ENCODE measurements at places on chromosomes 2 and 18.

DNA sequence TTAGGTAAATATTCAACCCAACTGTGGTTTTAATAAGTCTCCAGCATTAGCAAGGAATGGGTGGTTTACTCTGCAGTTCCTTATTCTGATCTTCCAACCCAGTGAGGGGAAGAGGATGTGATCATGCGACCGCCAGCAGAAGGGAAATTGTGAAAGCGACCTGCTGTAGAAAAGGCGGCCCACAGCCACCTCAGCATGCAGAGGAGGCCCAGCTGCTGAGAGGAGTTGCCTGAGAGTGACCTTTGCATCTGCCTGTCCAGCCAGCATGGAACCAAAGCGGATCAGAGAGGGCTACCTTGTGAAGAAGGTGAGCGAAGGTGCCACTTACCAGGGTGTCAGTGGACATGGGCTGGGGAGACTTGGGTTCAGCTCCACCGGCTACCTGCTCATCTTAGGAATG, at the start of gene PLEK:
TSS of gene PLEK (plus strand) at position 196 of the 400 bp plus-strand sequence. CDS start at position 266, 70 bp downstream.
- peak; percentile 36 for DNase-seq

DNA sequence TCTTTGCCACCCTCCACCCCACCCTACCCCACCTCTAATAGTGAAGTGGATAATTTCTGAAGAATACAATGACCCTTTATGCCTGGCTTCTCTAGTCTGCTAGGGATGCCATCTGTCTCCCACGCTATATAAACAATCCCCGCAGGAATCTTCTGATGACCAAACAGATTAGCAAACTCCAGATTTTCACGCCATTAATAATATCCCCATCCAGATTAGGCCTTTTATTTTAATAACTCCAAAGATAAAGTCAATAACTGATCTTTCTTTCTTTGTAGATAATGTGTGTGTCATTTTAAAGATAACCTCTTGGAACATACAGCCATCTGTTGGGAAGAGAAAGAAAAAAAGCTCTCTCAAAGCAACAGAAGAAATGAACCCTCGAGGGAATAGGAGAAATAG, 47.9 kb upstream of the CCDC150 start:
- DNase-seq, result no peak

GRCh38 chr2:145026456-145027455, 506.8 kb upstream of the ZEB2 start:
- DNase-seq, result no peak

DNA sequence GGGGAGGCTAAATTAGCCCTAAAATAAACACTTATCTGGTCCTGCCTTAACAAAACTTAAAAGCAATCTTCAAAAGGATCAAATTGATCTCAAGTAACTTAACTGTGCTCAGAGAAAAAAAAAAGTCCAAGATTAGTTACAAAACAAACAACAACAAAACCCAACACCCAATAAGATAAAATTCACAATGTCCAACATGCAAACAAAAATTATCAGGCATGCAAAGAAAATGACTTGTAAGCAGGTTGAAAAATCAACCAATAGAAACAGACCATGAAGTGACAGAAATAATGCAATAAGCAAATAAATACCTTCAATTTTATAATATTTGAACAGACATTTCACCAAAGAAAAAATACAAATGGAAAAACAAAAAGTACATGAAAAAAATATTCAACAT, 4.0 kb upstream of the REEP1 start:
- no peak for DNase-seq

DNA sequence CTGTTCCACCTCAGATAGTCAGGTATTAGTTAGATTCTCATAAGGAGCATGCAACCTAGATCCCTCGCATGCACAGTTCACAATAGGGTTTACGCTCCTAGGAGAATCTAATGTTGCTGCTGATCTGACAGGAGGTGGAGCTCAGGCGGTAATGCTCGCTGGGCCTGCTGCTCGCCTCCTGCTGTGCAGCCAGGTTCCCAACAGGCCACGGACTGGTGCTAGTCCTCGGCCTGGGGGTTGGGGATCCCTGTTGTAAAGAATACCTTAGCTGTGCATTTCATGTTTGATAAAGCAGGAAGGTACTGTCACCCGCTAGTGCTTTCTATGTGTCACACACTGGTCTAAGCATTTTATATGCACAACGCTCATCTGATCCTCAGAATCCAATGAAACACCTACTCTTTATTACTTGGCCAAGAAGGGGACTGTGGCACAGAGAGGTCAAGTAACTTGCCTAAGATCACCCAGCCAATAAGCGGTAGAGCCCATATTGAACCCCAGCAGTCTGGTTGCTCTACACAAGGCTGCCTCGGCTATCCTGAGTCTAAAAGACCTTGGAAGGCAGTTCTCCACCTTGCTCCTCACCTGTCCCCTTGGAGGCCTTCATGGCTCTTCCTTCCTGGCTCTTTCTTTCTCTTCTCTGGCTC, 35.8 kb downstream of the SLC4A3 start:
- no peak for DNase-seq

Measured in stimulated activated naive CD8-positive, alpha-beta T cell treated with anti-CD3 and anti-CD28 coated beads, Interleukin-15, Interleukin-2, amounts not matched to agents 100 U/mL and 50 U/mL, for 24 hours (primary cell).